ENCODE measurements at places on chromosomes 13 and 19.

DNA sequence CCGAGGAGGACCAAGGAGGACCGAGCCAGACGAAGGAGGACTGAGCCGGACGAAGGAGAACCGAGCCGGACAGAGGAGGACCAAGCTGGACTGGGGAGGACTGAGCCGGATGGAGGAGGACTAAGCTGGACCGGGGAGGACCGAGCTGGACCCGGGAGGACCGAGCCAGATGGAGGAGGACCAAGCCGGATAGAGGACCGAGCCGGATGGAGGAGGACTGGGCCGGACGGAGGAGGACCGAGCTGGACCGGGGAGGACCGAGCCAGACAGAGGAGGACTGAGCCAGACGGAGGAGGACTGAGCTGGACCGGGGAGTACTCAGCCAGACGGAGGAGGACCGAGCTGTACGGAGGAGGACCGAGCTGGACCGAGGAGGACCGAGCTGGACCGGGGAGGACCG is 3.2 kb downstream of the PIP5K1C start:
- no peak for DNase-seq

DNA sequence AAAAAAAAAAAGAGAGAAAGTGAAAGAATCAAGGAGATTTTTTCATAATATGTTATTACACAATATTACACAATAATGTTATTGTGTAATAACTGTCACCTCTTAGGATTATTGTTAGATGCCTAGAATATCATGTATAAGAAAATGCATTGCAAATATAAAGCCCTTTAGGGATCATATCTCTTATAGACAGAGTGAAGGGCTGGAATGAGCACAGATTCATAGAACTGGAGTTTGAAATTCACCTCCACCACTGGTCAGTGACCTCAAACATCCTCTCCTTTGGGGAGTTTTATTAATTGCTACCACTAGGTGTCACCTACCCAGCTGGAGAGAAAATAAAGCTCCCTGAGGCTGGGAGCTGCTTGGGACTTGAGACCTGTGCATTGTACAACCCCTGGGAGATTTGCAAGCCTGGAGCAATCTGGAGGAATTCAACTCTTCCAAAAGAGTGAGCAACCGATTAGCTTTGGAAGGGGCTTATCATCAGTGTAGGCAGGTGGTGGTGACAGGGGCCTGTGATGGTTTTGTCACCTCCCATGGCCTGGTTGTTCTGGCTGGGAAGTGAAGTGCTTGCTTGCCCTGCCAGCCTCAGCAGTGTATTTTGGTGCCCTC is 30.3 kb upstream of the FRY start:
- peak; percentile 51 for DNase-seq

GRCh38 chr19:54172471-54173358 is at the start of gene TMC4:
TSS of gene TMC4 (minus strand) at chr19:54173160. CDS start at chr19:54173117, 43 bp downstream.
- no peak for DNase-seq

DNA sequence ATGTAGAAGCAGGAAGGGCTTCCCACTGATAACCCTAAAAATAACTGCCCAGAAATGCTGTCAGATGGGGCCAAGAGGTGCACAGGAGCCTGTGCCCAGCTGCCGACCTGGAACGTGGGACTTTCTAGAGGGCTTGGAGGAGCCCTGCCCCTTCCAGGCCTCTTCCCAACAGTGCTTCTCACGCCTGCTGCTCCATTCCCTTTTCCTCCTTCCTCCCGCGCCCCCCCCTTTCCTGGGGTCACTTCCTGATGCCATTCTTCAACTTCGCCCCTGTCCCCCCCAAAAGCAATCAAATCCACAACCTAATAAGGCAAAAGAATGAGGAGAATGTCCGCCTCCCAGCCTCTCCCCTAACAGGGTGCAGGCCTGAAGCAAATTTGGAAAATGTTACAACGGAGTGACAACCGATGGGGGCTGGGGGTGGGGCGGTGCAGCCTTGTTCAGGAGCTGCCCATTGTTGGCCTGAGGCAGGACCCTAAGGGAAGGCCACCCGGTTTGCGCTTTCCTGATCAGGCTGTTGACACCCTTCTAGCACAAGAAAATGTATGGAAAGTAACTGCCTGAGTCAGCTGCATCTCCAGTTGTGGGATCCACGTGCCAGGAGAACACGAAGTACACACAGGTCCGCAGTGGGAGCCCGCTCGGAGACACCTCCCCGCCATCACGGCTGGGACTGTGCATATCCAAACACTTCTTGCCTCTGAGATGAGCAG is 18.7 kb downstream of the ACTN4 start:
- peak; percentile 56 for DNase-seq

DNA sequence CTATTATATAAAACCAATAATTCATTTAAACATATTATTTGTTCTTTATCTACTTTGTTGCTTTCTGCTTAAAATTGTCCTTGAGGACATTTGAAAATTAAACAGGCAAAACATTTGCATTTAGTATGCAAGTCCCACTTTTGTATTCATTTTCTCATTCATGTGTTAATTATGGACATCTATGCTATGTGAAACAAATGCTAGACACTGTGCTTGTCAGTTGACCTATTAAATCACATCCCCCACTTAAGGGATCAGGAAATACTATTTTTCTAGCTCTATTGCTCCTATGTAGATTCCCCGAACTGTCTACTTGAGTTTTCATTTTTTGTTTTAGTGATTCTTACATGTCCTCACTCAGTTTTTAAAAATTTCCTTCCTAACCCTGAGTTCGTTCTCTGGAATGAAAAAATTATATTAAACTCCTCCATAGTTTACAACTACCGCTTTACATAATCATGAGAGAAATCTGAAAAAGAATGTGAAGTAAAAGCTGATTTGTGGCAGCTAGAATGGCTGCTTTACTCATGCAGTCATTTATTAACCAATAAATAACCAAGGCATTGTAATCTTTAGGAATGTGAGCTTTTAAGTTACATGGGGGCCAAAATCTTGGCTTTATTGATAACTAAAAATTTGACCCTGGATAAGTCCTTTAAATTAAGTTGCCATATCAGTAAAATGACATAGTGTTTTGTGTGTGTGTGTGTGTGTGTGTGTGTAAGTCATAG is 188.5 kb downstream of the LIG4 start:
- DNase-seq, result no peak
